Mucosa of descending colon (tissue), 3 donors: ENCODE measurements at places on chromosomes 11 and 22.

GRCh38 chr11:12599408-12600143 lies 74.6 kb upstream of the TEAD1 start:
- DNase-seq, result peak; percentile 62

DNA sequence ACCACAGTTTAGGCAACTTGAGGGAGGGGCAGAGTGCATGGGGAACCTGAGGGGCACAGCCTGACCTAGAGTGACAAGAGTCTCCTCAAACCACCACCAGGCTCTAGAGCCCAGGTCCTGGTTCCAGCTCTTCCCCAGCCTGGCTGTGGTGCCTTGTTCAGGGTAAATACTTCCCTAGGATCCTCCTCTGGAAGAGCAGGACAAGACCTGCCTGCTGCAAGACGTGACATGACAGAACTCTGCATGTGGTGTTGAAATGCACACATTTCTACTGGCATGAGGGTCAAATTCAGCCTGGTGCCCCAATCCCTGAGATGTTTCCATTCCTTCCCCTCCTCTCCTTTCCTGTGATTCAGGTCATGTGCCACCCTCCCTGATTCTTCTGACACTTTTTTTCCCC lies 3.3 kb downstream of the SEC14L2 start:
- no peak for DNase-seq

GRCh38 chr11:120652705-120653335 lies 141.3 kb downstream of the GRIK4 start:
- DNase-seq, result no peak

GRCh38 chr22:21624120-21624879 lies 5.5 kb downstream of the YDJC start:
- DNase-seq, result peak; percentile 44

DNA sequence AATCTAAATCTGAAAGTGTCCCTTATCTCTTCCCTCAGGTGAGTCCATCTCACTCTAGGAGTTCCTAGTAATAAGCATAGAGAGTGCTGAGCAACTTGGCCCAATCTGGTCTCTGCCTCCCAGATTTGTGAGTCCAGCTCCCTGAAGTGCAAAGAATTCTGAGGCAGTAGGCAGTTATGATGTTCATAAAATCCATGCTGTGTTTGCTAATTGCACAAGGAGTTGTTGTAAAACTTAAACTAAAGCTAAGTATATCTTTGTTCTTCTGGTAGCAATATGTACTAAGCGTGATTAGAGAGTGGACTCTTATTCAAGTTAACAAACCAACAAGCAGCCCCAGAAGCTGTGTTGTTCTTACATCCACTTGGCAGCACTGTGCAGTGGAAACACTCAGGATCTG lies 7.6 kb upstream of the PTH start:
- DNase-seq, result no peak

GRCh38 chr11:1670905-1671371 lies 26.1 kb upstream of the KRTAP5-6 start:
- DNase-seq, result peak; percentile 7

GRCh38 chr22:50260801-50261614 lies 475 bp downstream of the MAPK12 start:
- DNase-seq, result no peak

- DNase-seq, result no peak
These were observed 1053.8 kb downstream of the TBC1D22A start for GRCh38 chr22:47816121-47816862.
